ENCODE measurements at places on chromosomes 4 and X.
A peak's percentile ranks its signal among the peaks of the same experiment; 100 is the strongest.

DNA sequence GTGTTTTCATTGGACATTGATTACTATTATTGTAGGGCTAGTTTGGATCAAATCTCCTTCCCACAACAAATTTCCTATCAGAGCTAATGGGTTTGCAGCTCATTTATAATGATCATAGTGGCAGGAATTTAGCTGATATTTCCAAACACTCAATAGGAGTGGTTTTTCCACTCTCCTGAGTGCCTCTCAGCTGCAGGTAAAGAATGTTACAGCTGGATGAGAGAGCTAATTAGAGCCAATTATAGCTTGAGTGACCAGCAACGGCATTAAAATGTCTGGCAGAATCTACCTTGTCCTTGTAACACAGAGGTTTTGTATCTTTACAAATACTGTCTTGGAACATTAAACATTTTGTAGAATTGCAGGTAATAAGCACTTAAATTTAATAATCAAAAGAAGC, 602.8 kb upstream of the EPHA5 start:
- no peak for DNase-seq

- DNase-seq, result no peak
These were observed 143.5 kb downstream of the MGST2 start for GRCh38 chr4:139808808-139809756.

DNA sequence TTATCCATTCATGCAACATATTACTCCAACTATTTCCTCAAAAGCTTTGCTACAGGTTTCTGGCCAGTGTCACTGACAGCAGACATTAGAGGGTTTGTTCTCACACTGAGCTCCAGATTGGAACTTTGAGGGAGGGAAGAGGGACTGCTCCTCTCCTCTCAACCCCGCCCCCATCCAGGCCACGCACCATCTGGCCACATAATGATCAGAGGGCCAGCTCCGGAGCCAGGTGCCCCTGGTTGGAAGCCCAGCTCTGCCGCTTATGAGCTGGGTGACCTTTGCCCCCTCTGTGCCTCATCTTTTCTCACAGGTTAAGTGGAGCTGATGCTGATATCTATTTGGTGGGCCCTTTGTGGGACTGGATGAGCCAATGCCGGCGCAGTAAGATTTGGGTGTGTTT, 55.8 kb downstream of the C4orf50 start:
- DNase-seq, result no peak

DNA sequence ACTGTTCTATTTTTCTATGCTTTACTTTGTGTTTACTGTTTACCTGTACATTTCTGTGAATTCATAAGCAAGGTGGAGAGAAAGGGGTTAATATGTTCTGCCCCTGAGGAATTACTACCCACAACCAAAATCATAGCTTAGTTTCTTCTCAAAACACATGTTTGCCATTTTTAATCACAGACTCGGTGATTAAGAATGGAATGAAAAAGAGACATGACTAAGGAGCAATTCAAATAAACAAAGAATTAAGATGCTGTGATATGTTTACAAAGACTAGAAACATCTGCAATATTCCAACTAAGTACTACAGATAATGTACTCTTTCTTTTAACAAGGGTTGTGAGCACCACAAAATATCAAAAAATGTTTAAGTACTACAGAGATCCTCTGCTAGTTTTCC, 11.7 kb upstream of the FAT4 start:
- DNase-seq, result no peak

DNA sequence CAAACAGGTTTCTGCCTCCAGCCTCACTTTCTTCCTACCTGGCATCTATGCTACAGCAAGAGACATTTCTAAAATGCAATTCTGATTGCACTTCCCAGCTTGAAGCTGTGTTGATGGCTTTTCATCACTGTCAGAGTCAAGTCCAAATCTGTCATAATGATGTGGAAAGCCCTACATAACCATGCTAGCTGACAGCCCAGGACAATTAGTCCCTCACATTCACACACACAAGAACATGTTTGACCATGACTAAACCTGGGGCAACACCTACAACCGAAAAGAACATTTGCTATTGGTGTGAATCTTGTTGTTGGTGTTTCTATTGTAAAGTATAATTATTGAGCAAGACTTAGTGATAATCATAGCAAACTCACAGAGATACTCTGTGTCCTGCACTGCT, 58.2 kb downstream of the PPM1K start:
- no peak for DNase-seq

- no peak for DNase-seq
These were observed 11.4 kb downstream of the SHROOM2 start for GRCh38 chrX:9797384-9798360.

DNA sequence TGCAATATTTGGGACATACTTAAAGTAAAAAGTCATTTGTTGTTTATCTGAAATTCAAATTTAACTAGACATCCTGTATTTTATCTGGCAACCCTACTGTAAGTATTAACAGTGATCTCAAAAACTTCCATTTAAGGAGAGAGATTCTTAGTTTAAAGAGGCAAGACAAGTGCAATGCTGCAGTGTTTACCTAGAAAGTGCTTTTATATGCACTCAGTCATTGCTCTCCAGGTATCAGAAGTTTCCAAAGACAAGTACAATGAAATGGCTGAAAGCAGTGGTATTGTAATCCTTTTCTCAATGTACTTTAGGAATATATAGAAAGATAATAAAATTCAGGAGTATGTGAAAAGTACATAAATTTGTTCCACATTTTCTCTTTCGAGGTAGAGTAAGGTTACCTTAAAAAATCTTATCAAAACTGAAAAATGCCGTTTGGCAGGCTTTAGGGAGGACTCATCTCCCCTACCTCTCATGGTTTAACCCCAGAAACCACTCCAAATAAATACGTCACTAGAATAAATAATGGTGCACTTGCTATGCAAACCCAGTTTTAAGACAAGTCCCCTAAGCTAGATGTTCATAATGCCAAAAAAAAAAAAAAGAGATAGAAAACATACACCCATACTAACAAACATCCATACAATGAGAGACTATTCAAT, 45.7 kb downstream of the ELF2 start:
- DNase-seq, result no peak

DNA sequence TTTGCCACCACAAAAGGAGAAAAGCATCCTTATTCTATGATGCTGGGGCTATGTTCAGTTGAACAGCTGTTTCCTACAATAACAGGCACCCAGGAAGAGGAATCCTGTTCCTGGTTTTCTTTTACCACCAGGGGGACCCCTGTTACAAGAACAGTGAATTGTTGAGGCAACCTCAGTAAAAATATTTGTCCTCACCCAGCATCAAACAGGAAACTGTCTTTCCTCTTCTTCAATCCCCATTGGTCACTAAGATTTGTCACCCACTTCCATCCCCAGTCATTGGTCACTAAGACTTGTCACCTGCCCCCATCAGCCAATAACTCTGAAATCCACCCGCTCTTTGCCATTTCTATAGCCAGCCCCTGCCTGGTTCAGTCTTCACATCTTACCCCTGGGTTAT, 143.5 kb upstream of the GALNT7 start:
- no peak for DNase-seq

DNA sequence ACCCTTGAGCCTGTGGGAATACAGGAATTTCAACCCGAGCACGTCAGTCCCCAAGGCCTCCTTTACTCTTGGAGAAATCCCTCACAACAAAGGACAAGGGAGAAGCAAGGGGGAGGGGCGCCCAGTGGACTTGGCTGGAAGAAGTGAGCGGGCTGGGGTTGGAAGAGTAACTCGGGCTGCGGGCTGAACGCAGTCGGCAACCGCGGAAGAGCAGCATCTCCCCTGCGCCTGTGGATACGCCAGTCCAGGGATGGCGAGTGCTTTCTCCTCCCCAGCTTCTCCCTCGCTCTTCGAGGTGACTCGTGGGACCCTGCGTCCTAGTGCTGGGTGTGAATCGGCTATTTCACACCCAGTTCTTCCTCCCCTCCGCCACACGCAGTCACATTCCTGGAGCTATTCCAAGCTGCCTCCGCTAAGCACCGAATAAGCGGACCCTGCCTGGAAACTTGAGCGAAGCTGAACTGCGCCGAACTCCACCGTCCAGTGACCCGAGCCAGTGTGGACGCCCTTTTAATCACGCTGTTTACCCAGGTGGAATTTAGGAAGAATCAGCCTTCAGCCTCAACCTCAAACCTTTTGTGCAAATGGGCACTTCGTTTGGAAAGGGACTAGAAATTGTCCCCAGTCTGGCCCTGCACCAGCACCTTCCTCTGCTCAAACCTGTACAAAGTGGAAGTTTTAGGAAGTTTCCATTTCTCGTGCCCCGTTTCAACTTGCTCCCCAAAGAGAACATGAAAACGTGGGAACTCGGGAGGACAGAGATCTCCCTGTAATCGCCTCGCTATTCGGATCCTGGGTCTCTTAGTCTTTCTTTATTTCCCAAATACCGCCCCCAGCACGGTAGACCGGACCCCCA, 64.3 kb upstream of the WDR17 start:
- no peak for DNase-seq

GRCh38 chrX:71619986-71620385, 1.7 kb upstream of the CXCR3 start:
- DNase-seq, result no peak

DNA sequence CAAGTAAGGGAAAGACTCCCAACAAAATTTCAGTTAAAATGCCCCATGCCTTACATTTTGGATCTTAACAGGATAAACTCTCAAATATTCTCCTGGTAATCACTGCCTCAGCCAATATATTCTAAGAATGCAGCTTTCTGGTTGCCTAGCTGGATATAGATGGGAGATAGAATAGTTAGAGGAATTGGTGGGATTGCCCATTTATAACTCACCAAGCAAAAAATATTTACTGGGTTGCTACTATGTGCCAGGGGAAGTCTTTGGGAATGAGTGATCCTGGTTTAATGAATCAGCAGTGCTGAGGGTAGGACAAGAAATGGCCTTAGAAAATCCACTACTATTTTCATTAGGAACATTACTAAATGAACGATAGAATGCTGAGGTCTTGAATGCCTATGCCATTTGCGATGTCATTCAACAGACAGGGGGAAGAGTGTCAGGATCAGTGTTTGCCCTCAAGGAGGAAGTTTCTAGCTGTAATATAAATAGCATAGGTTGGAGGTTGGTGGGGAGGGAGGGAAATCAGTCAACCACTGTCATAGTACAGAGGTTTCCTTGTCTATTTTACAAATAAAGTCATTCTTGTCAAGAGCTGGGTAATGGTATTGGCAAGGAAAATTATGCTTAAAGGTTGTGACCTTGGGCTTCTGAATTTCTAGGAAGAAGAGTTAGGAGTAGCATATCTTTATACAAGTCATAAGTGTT, 63.5 kb downstream of the ENOPH1 start:
- DNase-seq, result no peak

DNA sequence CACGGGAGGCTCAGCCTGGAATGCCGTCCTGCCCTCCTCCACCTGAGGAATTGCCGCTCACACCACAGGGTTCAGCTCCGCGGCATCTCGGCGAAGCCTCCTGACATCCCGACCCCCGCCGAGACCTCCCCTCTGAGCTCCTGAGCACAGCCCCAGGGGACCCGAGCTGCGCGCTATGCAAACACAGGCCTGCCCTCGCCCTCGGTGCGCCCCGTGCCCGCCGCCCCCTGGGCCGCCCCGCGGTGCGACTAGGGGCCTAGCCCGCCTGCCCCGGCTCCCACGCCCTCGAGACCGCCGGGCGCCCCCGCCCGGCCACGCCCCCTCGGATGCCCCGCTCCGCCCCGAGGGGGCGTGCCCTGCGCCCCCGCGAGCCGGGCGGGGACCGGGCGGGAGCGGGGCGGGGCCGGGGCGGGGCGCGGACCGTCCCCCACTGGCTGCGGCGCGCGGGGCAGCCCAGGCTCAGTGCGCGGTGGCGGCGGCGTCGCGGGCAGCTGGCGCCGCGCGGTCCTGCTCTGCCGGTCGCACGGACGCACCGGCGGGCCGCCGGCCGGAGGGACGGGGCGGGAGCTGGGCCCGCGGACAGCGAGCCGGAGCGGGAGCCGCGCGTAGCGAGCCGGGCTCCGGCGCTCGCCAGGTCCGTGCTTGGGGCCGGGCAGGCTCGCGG, at the start of gene FGFR3:
FGFR3 (plus strand) TSS at position 462 of the 664 bp plus-strand sequence. CDS start 642 bp downstream, outside the sequence.
- DNase-seq, result peak; percentile 49

DNA sequence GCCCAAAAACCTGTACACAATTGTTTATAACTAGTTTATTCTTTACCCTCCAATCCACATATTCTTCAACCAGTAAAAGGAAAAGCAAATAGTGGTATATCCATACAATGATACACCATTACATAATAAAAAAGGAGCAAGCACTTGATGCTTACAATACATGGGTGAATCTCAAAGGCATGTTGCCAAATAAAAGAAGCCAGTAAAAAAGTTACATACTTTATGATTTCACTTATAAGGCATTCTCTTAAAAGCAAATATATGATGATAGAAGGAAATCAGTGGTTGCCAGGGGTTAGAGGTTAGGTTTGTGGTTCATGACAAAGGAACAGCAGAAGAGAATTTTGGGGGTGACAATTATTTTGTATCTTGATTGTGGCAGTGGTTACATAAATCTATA, 896.1 kb upstream of the LCORL start:
- DNase-seq, result no peak

DNA sequence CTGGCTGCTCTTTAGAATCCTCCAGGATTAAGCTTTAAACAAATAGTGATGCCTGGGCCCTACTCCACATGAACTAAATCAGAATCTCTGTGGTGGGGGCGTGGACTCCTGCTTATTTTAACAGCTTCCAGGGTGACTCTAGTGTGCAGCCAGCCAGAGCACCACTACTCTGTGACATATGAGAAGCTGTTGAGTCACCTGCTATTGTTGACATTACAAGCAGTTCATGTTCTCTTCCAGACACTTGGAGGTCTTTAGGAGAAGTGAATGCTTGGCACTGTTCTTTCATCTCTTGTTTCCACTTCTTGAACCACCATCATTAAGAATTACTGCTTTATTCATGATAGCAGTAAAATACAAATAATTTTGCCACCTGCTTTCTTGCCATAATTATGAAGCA, 426 bp upstream of the C4orf51 start:
- DNase-seq, result no peak

DNA sequence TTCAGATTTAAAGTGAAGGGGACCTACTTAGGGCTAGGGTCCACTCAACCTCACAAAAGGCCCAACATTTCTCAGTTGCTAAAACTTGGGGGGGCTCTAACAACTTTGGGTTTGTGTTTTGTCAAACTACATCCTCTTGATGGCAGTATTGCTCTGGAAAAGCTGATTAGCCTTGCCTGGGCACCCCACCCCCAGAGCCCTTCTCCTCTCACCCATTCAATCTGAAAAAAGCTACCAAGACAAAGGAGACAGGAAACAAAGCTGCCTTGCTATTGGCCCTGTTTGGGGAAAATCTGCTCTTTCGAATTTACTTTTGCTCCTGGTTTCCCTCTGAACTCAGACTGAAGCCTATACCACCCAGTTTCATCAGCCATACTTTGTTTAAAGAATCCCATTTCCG, 195.2 kb upstream of the STK26 start:
- DNase-seq, result no peak

- DNase-seq, result no peak
These were observed 5.4 kb upstream of the CCSER1 start for GRCh38 chr4:90121676-90122354.

GRCh38 chrX:46340696-46341095, 204.5 kb downstream of the ZNF674 start:
- DNase-seq, result no peak

DNA sequence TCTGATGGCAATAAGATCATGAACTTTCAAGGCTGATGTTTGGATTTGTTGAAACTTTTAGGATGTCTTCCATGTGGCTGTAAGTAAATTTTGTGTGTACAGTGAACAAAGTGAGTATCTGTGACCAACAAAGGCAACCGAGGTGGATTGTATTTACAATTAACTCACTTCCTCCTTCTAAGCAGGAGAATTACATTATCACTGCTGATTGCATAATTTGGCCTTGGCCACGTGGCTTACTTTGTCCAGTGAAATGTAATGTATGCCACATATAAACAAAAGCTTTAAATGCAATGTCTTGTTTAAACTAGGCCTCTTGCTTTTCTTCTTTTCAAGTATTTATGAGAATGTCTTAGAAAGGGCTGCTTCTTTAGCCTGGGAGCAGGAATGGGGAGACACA, 66.3 kb upstream of the MAD2L1 start:
- DNase-seq, result no peak

GRCh38 chr4:21577056-21577455, 371.5 kb downstream of the KCNIP4 start:
- no peak for DNase-seq

All from activated CD8-positive, alpha-beta memory T cell treated with anti-CD3 and anti-CD28 coated beads, Interleukin-2, amount 50 U/mL, for 4 hours (primary cell).